ENCODE measurements at places on chromosomes 3 and 15. TPM values are rescaled to one million over a fixed set of nuclear protein-coding genes. Genes with fewer than 3 reads are reported as not detected.

ROBO2 gene
- not detected for total RNA-seq

PCCB gene
- total RNA-seq: 31.2 TPM

KNSTRN gene
- 20.2 TPM for total RNA-seq

- DNase-seq: no peak
Measured at GRCh38 chr15:98899272-98900021, 108.1 kb downstream of the PGPEP1L start.

GRCh38 chr15:22944651-22945050 lies 35.5 kb downstream of the CYFIP1 start:
- no peak for DNase-seq

DNA sequence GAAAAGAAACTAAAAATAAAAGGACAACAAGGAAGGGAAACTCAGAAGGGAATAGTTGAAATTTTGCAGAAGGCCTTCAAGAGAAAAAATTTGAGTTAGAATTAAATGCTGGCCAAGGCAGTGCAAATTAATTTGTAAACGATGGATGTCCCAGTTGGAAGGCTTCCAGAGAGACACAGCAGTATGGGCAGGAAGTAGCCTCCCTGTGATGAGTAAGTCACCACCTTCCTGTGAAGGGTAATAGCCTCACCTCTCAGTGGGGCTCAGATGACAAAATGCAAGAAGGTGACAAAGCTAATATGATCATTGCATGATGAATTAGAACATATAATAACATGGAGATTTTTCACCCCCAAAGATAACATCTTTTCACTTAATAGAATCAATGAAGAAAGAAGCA lies 27.3 kb upstream of the TMCO5A start:
- DNase-seq: no peak

GRCh38 chr3:173849489-173849888 lies 451.9 kb downstream of the NLGN1 start:
- DNase-seq: no peak

GREM1 gene
- total RNA-seq: 58.2 TPM

DNA sequence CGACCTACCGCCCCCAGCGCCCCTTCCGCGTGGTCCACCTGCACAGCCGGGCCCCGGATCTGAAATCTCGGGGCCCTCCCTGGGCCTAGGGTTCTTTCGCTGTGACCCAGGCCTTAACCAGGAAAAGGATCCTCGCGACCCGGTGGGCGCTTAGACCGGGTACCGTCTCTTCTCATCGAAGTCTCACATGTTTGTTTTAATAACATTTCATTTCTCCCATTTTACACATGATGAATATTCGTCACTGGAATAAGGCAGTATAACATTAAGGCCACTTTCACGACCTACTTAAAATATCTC lies 277 bp upstream of the DALRD3 start:
- DNase-seq: no peak

DNA sequence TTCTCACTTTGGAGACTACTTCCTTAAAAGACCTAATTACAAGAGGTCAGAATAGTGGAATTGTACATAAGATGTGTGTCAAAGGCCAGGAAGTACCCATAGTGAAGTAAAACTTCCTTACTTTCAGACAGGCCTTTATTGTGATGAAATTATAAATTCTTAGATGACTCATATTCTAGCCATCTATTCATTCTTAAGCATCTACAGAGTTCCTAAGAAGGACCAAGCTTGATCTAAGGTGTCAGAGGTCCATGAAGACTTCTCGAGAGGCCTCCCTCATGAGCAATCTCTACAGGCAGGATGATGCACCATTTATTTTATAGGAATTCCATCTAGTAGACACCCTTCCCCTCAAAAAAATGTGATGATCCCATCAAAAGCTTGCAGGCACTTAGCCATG lies 493.3 kb downstream of the MAGI1 start:
- DNase-seq: no peak

GRCh38 chr3:138234401-138235179 lies 47.5 kb downstream of the ARMC8 start:
- no peak for DNase-seq

- DNase-seq: no peak
Measured at GRCh38 chr3:54630101-54630623, 297.7 kb downstream of the LRTM1 start.

CFAP20DC gene
- 6.7 TPM for total RNA-seq

DNA sequence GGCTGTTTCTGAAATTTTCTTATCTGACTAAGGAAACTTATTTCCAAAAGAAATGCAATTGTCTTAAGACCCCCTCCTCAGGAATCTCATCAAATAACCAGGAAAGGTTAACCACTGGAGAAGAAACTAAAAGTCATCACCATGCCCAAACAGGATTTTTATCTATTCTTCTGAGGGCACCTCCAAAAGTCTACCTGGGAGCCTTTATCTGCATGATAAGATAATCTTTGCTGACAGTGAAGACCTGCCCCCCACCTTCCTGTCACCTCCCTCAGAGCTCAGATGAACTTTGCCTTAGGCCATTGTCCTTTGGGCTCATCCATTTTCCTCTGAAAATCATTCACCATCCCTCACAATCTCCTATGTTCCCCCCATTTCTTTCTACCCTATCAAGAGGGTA lies 137.3 kb upstream of the SMAD3 start:
- DNase-seq: no peak

- no peak for DNase-seq
Measured at GRCh38 chr3:97245201-97245910, 431.0 kb downstream of the EPHA6 start.

DNA sequence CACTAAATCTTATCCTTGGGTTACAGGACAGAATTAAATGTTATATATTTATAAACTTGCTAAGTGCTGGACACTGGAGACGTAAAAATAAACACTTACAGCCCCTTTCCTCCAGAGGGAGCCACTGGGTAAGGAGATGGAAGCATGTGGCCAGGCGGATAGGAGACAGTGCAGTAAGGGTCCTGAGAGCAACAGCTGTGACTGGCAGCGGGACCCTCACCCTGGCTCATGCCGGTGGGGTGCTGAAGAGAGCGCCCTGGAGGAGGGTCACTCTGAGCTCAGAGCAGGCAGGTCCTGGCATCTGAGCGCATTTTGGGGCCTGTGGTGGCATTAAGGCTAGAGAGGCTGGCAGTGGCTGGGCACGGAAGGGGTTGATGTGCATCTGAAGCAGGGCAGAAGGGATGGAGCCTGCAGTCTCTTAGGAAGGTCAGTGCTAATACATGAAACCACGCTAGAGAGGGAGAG lies 16.0 kb downstream of the SEC61A1 start:
- no peak for DNase-seq

GRCh38 chr15:75738647-75739325 lies 26.1 kb upstream of the CSPG4 start:
- DNase-seq: no peak

GRCh38 chr3:151673974-151674373 lies 59.8 kb upstream of the AADACL2 start:
- DNase-seq: no peak

OR5K1 gene
- total RNA-seq: not detected

PRR20G gene
- not detected for total RNA-seq

DNA sequence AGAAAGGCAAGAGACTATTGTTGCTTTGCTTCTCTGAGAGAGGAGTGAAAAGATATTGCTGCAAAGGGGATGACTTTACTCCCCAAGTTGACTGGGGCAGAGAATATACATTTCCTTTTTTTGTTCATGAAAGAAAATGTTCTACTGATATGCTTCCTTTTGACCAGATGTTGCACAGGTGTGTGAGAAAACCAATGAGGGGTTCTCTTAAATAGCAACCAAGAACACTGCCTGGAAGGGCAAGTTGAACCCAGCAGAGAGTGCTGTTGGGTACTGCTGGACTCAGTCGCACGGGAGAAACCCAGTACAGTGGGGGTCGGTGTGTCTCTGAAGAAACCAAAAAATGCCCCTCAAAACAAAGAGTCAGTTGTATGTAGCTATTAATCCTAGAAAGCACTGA lies 101.2 kb downstream of the CHST2 start:
- DNase-seq: no peak

DNA sequence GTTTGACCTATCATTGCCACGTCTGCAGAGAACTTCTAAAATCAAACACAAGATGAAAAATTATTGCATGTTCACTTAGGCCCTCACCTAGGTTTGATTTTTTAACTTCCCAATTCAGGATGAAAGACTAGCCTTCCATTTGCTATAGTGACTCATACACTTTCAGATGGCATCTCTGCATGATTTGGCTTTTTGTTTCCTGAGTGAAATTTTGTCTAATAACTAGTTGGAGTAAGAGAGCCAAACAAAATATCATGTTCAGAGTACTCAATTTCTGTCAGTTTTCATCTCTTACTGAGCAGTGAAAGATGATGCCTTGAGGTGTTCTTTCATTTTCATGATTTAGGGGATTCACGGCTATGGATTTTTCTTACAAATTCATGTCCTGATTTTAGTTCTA lies 122.9 kb downstream of the NSUN3 start:
- DNase-seq: no peak

- DNase-seq: no peak
Measured at GRCh38 chr3:124227150-124227630, 235.3 kb upstream of the ROPN1 start.

DNA sequence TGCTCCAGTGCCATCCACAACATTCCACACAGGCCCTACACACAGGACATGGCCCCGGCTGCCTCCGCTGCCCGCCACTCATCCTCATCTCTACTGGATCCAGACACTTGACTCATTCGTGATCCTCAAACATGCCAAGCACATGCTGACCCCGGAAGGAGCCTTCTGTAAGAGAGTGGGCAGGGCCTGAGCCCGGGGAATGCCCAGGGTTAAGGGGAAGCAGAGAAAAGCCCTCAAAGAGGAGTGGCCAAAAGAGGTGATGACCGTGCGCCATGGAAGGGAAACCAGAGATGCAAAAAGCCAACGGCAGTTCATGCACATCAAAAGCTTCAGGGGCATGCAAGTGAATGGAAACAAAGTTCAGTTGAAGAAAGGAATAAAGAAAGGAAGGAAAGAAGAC lies 46.1 kb downstream of the RFTN1 start:
- DNase-seq: no peak

GRCh38 chr3:40464339-40465110 lies 7.4 kb downstream of the RPL14 start:
- DNase-seq: no peak

DNA sequence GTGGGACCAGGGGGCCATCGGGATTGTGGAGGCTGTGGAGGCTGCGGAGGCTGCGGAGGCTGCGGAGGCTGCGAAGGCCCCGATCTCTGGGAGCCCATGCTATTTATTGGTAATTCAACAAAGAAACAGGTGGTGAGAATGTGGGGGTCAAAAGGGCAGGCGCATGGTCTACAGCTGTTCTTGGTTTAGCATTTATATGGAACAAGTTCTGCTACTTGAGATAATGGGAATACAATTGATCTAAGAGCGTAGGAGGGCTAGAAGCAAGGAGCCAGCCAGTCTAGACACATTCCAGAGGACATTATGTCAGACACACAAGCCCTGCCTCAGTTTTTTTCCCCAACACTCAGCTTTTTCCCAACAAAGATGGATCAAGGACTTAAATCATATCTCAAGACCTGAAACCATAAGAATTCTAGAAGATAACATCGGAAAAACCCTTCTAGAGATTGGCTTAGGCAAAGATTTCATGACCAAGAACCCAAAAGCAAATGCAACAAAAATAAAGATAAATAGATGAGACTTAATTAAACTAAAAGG lies 20.1 kb downstream of the C3orf80 start:
- DNase-seq: no peak

- DNase-seq: no peak
Measured at GRCh38 chr3:173976281-173976680, 578.7 kb downstream of the NLGN1 start.

DNA sequence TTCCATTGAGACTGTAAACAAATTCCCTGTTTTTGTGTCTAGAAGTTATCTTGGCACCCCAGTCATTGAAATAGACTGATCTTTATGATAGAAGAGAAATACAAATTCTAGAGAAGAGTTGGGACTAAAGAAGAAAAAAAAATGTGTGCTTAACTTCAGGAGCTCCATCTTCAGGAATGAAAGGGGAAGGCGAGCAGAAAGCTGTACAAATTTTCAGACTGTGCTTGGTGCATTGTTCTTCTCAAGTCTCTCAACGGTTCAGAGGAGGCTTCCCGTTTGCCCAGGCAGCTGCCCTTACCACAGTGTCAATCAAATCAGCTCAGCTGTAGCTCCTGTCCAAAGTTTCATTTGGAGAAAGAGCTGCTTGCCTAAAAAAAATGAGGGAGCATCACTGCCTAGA lies 41.7 kb downstream of the OXSM start:
- no peak for DNase-seq

HYKK gene
- 1.2 TPM for total RNA-seq

GRCh38 chr3:190807719-190808375 lies 54.6 kb downstream of the GMNC start:
- no peak for DNase-seq

TM6SF1 gene
- total RNA-seq: 38.0 TPM

GRCh38 chr3:112489674-112490479 lies 9.4 kb downstream of the BTLA start:
- DNase-seq: no peak

- no peak for DNase-seq
Measured at GRCh38 chr15:67033012-67033411, 32.4 kb upstream of the SMAD3 start.

GRCh38 chr15:63047792-63048114 lies 5.2 kb downstream of the TPM1 start:
- no peak for DNase-seq

DNA sequence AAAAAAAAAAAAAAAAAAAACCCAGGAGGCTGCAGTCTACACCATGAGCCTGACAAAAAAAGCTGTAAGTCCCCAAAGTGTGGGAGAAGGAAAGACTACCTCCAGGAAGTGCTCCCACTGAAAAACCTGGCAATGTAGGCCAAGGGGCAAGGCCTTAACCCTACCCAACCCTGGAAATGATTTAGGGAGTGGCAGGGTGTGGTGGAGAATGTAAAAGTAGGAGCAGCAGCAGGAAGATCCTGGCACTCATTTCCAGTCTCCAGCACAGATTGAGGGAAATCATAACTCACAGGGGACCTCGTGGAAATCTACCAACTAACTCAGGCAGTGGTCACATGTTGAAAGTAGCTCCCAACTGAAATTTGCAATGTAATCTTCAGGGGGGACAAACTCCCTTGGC lies 839.5 kb downstream of the EPHA3 start:
- DNase-seq: no peak

GRCh38 chr3:32460031-32460749 lies 42.5 kb downstream of the CMTM6 start:
- no peak for DNase-seq

DNA sequence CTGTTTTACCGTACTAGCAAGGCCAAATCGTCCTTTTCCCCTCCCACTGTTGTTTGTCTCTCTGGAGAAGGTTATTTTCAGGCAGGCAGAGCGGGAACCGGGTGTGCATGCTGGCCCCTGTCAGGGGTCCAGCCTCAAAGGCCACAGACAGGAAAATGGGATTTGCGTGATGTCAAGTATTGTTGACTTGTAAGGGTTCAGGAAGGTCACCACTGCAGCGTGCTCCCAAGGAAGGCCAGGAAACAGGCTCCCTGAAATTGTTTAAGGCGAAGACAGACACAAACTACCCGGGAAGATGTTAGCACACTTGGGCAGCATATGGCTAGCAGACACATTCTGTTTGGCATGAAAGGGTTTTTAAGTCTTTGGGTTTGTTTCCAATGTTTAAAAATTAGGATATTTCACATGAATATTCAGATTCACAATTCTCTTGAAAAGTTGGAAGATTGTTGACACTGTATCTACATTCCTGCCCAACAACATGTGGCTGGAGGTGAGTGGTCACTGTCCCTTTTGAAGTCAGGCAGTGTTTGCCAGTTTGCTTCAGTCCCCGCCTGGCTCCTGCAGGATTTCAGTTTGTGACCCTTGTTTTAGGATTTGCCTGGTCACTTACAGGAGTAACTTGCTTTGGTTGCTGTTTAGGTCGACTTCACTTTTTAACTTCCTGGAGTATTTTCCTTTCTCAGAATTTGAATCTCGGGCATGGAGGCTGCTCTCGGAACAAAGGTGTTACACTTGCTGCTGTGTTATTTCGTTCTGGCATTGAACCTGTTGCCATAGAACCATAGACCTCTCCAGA lies 90.4 kb downstream of the BDH1 start:
- no peak for DNase-seq

Measured in glomerular endothelial cell (primary cell).